ENCODE measurements at places on chromosomes 7 and 10. TPM values are rescaled to one million over a fixed set of nuclear protein-coding genes. Genes with fewer than 3 reads are reported as not detected.

DLX5 gene
- not detected for total RNA-seq

RNF32 gene
- total RNA-seq, result 1.4 TPM

AASS gene
- total RNA-seq, result not detected

TSPAN12 gene
- total RNA-seq, result 0.53 TPM

LIPM gene
- total RNA-seq, result not detected

PNLIPRP1 gene
- total RNA-seq, result not detected

OGDHL gene
- total RNA-seq, result 0.22 TPM
